ENCODE measurements at places on chromosomes 2 and 18.

GRCh38 chr2:158781353-158781961 lies 13.7 kb upstream of the DAPL1 start:
- DNase-seq, result no peak

DNA sequence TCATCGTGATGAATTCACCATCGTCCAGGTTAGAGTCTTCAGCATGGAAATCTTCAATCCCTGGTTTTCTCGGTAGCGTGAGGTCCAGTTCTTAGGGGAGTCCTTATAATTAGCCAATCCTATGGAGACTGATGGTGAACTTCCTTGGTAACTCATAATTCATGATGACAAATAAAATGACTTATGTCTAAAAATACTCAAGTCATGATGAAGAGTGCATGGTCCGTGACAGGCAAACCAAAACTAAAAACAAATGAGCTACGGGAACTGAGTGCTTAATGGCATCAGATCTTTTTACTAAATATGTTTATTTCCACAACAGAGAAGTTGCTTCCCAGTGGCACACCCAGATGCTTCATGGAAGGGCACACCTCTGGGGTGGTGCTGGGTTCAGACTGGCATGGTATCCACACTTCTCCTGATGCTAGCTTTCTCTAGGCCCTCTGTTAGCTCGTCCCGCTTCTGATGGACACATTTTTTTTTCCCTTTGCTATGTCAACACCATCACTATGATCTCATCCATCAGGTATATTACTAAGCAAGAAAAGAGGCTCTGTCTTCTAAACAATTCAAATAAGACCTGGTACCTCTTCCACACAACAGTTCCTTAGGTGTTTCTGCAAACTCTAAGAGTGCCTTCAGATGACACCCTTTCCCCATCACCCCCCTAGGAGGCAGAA lies 92.8 kb upstream of the NEDD4L start:
- DNase-seq, result no peak

- no peak for DNase-seq
These were observed 8.9 kb upstream of the OSR1 start for GRCh38 chr2:19367326-19367725.

DNA sequence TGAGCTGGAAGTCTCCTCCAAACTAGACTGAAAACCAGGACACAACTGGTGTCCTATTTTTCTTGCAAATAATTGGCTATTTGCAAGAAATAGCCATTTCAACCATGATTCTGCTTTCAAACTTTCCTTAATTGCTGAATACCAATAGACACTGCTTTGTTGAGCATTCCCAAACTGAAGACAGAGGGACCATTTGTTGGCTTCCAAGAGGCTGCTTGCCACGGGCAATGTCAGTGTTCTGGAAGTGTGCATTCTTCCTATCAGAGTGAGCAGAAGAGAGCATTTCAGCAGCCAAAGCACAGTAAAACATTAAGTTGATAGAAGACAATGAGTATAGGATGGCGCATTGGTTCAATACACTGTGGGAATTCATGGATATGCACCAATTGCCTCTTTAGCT lies 360.5 kb upstream of the RGPD4 start:
- no peak for DNase-seq

DNA sequence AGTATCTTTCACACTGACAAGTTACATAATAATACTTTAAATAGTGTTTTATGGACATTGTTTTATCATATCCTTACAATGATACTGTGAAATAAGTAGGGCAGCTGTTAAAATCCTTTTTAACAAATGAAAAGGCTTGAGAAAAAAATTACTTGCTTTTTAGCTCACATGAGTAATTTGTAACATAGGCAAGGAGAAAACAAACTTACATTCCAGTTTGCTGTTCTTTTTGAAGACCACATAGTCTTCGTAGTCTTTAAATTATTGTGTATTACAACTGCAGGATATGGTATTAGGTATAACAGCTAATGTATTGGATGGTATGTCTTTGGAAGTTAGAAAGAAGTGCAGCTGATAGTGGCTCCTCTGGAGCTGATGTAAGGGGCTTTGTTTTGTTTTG lies 130.8 kb downstream of the COMMD1 start:
- DNase-seq, result no peak

DNA sequence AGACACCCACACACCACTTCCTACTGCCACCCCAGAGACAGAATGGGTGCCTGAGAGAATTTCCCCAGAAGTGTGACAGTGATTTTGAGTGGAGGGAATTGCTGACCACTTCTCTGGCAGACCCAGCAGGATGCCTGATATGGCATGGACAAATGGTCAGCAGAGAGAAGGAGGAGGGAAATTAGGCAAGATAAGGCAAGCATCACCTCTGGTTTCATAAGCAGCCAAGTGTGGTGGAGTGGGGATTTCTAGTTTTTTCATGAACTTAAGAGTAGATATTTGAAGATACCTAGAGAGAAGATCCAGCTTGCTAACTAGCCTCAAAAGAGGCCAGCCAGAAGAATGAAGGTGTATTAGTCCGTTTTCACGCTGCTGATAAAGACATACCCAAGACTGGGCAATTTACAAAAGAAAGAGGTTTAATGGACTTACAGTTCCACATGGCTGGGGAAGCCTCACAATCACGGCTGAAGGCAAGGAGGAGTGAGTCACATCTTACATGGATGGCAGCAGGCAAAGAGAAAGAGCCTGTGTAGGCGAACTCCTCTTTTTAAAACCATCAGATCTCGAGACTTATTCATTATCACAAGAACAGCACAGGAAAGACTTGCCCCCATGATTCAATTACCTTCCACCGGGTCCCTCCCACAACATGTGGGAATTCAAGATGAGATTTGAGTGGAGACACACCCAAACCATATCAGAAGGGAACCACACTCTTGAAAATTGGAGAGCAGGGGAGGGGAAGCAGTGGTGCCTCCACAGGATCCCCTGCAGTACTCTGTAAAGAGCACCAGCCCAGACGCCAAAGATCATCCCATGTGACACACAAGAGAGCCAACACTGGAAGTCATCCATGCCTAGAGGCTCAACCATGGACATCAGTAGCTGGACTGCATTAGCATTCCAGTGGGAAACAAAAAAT lies 64.2 kb downstream of the RBM43 start:
- DNase-seq, result no peak

- DNase-seq, result no peak
These were observed 14.6 kb downstream of the CLASP1 start for GRCh38 chr2:121634354-121635307.

GRCh38 chr2:12202313-12203075 lies 456.1 kb downstream of the LPIN1 start:
- no peak for DNase-seq

DNA sequence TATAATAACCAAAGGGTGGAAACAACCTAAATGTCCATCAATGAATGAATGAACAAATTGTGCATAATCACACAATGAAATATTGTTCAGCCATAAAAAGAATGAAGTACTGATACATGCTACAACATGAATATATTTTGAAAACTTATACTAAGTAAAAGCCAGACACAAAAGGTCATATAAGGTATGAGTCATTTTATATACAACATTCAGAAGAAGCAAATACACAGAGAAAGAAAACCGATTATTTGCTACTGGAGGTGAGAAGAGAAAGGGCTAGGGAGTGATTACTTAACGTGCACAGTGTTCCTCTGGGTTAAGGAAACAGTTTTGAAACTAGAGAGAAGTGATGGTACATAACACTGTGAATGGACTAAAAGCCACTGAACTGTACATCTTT lies 105.3 kb downstream of the GORASP2 start:
- DNase-seq, result no peak

DNA sequence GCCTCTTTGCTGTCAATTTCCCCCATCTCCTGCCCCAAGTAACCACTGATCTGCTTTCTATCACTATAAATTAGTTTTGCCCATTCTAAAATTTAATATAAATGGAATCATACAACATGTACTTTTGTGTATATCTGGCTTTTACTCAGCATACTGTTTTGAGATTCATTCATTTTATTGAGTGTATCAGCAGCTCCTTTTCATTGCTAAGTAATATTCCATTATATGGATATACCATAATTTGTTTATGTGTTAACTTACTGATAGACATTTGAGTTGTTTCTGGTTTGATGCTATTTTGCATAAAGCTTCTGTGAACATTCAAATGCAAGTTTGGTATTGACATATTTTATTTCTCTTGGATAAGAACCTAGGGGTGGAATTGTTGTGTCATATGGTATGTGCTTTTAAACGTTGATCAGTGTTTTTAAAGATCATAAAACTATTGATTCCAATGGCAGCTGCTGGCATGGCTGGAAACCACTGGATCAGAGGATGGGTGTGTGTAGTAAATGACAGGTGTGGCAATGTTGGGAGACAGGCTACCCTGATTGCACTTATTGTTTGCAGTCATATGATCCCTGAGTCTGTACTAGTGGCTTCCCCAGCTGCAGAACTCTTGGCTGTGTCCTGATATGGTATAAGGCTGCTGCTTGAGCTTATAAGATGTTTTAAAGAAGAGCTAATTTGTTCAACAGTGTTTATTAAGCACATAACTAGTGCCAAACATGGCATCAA lies 75.3 kb downstream of the CYP1B1 start:
- DNase-seq, result no peak

DNA sequence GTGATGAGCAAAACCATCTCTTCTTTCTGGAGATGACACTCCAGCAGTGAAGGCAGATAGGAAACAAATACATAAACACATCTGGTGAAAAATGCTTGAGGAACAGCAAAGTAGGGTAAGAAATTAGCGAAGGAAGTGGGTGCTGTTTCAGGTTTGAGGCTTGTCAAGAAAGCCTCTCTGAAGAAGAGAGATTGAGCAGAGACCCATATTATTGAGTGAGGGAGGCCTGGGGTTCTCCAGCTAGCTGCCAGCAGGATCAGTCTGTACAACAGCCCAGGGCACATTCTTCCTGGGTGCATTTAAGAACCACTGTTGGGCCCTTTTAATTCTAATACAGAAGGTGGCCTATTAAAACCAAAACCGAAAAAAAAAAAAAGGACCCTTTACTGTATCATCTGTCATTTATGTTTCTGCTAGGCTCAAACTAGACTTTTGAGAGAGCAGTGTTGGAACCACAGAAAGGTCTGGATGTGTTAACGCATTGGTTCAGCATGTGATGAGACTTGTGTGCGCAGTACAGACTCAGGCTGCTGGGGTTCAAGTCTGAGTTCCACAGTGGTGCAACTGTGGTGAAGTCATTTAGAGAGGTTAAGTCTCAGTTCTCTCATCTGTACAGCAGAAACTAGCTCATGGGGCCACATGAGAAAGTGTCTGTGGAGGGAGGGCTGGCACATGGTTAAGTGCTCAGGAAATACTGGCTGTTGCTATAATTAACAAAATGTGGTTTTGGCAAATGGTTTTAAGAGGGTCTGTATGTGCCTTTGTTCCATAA lies 28.9 kb downstream of the MGAT5 start:
- no peak for DNase-seq

GRCh38 chr2:188623995-188624643 lies 332.4 kb downstream of the GULP1 start:
- no peak for DNase-seq

DNA sequence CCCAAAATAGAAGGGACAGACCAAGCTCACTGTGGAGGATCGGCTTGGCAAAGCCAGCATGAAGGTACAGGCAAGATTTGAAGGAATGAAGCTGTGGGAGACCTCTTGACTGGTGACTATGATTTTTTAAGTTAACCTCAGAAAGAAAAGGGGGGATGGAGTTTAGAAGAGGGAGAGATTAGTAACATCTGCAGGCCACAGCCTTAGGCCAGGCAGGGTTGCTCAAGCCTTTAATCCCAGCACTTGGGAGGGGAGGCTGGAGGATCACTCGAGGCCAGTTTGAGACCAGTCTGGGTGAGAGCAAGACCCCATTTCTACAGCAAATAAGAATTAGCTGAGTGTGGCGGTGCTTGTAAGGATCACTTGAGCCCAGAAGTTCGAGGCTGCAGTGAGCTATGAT lies 46.6 kb downstream of the ZNF532 start:
- no peak for DNase-seq

DNA sequence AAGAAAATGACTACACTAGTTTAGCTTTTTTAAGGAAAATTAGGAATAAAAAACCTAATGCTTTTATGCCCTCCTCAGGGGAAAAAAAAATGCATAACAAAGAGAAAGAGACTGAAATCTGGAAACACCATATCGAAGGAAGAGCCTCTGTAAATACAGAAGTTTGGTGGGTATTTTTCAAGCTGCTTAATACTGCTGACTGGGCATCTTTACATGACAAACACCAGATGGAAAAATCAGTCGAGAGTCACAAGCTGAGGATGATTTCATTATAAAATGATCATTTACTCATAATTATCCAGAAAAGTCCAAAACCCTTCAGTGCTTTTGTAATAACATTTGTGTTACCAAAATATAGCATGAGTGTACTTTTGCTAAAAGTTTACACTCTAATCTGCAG lies 1600.7 kb upstream of the ACVR2A start:
- DNase-seq, result no peak

DNA sequence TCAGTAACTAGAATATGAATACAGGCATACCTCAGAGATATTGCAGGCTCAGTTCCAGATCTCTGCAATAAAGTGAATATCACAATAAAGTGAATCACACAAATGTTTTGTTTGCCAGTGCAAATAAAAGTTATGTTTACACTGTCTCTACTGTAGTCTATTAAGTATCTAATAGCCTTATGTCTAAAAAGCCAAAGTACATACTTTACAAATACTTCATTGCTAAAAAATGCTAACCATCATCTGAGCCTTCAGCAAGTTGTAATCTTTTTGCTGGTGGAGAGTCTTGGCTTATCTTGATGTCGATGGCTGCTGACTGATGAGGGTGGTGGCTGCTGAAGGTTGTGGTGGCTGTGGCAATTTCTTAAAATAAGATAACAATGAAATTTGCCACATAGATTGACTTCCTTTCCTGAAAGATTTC lies 159.4 kb downstream of the MYO1B start:
- DNase-seq, result no peak

DNA sequence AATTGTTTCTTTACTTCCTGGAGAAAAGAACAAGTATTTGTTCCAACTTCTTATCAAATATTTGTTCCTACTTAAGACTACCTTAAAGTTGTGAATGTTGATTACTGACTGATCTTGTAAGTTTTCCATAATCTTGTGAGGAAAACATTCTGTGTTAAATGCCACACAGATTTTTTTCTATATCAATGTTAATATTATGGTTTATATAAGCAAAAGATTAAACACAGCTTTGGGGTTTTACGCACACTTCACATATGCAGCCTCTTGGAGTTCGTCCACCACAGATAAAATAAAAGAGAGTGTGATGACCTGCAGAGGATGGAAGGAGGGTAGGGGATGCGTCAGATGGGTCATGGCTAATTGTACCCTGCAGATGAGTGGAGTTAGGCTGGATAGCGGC lies 780.0 kb upstream of the SALL3 start:
- no peak for DNase-seq

- DNase-seq, result no peak
These were observed 25.3 kb upstream of the STARD7 start for GRCh38 chr2:96233880-96234316.

Data from NCI-H1694 (cell line).